ENCODE measurements at places on chromosomes 2 and 18.

- DNase-seq: no peak
These were observed 397.6 kb downstream of the ZNF521 start for GRCh38 chr18:24954341-24954740.

DNA sequence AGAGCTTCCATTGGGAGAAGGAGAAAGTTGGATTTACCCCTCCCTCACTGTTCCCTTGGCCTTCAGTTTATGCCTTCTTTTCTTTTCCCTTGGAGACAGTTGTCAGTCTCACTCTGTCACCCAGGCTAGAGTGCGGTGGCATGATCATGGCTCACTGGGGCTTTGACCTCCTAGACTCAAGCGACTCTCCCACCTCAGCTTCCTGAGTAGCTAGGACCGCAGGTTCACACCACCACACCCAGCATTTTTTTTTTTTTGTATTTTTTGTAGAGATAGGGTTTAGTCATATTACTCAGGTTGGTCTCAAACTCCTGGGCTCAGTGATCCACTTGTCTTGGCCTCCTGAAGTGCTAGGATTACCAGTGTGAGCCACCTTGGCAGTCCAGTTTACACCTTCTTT, 49.9 kb downstream of the SLC9A4 start:
- DNase-seq: no peak

- no peak for DNase-seq
These were observed 2.2 kb downstream of the HMSD start for GRCh38 chr18:63951302-63951705.

GRCh38 chr2:146890491-146890890, 954.3 kb upstream of the ACVR2A start:
- no peak for DNase-seq

GRCh38 chr18:621291-622043, 24.7 kb downstream of the CLUL1 start:
- no peak for DNase-seq

- no peak for DNase-seq
These were observed 105.9 kb upstream of the STPG4 start for GRCh38 chr2:47260971-47261370.

- DNase-seq: no peak
These were observed 586 bp downstream of the PDE11A start for GRCh38 chr2:178072000-178072382.

DNA sequence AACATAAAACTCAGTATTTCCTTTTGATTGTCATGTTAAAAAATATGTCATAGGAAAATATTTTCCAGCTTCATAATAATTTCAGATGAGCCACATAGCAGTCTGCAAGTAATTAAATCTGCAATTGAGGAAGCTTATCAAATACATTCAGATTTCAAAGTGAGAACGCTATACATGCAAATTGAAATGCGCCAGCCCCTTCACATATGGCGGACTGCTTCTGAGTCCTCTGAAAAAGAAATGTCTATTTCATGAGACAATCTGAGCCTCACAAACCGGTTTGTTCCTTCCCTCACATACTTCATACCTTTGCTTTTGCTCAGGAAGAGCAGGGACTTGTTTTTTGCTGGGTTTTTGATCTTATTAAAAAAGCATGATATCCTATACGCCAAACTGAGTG, 2.3 kb upstream of the DCDC2C start:
- no peak for DNase-seq

- no peak for DNase-seq
These were observed 114.8 kb downstream of the ATL2 start for GRCh38 chr2:38262069-38262871.

- DNase-seq: no peak
These were observed 118.3 kb upstream of the NETO1 start for GRCh38 chr18:72986103-72986502.

DNA sequence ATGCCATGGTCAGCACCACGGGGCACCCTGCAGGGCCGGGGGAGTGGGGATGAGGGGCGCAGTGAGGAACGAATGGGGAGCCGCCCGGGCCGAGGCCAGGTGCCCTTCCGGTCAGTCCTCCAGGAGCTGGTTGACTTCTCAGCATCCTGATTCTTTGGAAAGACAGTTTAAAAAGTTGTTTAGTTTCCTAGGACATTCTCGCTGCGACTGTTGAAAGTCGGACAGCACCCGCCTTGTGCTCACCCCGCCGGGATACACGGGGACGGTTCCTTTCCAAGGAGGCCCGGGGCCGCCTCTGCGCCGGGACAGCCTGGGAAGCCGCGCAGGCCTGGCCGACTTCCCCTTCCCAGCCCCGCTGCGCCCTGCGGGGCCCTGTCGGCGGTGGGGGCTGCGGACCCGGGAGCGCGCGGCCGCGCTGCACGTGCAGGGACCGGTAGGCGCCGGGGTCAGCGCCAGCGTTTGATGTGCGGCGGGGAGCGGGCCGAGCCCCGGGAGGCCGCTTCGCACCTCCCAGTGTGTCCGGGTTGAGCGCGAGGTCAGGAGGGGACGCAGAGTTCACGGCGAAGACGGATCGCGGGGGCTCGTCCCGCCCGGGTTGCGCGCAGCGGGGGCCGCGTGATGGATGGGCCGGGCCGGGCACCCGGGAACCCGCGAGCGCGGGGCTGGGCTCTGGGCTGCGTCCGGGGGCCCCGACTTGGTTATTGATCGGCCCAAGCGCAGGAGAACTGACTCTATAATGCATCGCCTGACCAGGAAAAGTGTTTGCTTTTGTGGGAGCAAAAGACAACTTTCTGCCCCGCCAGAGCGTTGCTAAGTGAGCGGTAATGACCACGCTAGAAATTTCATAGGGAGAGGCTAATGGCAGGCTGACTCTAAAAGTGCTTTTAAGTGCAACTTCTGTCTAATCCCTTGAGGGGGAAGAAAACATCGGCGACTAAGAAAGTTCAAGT, 28.0 kb upstream of the SMIM21 start:
- peak; percentile 47 for DNase-seq

DNA sequence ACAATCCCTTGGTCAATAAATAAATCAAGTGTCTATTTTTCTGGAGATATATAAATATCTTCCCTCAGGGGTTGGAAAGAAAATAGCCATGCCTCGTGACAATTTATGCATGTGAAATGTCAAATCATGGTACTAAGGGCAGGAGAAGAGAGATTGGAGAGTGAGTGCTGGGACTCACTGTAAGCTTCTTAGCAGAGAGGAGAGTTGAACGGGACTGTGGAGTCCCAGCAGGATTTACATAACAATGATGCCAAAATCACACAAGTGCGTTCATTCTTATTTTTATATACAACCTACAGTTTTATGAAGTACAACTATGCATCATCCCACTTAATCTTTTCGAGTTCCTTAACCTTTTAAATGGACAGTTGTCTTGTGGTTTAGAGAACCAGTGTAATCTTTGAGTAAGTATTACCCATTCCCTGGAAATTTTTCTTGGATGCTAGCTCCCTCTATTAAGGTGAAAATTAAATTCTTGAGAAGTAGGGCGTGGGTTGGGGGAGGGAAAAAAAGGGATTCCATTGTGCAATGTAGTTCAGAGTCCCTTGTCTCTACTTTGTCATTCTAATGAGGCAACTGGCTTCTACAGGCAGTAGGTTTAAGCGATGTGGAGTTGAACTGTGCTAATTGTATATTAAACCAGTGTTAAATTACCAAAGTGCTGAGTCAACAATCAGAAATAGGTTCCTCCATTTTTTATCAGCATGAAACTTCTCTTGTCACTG, 143.6 kb upstream of the EPHA4 start:
- DNase-seq: no peak

DNA sequence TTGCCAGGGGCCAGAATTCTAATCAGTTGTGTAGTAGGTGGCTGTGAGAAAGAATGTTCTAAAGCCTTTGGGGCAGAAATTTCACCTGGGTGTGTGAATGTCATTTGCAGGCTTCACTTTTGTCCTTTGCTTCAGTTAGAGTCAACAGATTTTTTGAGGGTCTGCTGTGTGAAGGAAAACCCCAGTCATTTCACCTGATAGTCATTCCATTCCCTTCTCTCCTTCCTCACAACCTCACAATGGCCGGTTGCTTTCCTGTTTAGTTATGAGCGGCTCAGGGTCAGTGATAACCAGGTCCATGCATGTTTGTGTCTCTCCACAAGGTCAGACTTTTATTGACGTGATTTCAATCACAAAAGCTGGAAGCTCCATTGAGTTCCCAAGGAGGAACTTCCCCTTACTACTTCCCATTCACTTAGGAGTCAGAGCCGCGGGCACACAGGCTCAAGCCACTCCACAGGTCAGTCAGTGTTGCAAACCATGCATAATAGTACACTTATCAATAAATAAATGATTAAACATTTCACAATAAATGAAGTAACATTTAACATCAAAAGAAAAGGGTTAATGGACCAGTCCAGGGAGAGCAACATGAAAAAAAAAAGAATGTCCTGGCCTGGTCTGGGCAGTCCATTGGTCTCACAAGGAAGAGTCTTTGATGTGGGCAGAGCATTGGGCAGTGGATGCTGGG, 74.3 kb downstream of the NPAS2 start:
- DNase-seq: no peak

DNA sequence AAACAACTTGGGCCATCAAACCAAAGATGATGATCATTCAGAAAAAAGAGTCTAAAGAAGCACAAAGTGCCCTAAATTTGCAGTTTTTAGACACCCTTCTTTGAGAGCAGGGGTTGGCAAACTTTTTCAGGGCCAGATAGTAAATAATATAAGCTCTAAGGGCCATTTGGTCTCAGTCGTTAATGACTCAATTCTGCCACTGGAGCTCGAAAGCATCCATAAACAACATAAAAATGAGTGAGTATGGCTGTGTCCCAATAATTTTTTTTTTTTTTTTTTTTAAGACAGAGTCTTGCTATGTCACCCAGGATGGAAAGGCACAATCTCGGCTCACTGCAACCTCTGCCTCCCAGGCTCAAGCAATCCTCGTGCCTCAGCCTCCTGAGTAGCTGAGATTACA, 152.3 kb downstream of the DTNB start:
- DNase-seq: no peak

DNA sequence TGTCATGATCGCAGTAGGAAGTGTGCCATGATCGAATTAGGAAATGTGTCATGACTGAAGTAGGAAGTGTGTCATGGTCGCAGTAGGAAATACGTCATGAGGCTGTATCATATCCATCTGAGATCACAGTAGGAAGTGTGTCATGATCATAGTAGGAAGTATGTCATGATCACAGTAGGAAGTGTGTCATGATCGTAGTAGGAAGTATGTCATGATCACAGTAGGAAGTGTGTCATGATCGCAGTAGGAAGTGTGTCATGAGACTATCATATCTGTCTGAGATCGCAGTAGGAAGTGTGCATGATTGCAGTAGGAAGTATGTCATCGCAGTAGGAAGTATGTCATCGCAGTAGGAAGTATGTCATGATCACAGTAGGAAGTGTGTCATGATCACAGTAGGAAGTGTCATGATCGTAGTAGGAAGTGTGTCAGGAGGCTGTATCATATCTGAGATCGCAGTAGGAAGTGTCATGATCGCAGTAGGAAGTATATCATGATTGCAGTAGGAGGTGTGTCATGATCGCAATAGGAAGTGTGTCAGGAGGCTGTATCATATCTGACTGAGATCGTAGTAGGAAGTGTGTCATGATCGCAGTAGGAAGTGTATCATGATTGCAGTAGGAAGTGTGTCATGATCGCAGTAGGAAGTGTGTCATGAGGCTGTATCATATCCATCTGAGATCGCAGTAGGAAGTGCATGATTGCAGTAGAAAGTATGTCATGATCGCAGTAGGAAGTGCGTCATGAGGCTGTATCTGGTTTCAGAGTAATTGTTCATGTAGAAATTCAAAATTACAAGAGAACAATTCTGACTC, 56.4 kb upstream of the NFATC1 start:
- no peak for DNase-seq

DNA sequence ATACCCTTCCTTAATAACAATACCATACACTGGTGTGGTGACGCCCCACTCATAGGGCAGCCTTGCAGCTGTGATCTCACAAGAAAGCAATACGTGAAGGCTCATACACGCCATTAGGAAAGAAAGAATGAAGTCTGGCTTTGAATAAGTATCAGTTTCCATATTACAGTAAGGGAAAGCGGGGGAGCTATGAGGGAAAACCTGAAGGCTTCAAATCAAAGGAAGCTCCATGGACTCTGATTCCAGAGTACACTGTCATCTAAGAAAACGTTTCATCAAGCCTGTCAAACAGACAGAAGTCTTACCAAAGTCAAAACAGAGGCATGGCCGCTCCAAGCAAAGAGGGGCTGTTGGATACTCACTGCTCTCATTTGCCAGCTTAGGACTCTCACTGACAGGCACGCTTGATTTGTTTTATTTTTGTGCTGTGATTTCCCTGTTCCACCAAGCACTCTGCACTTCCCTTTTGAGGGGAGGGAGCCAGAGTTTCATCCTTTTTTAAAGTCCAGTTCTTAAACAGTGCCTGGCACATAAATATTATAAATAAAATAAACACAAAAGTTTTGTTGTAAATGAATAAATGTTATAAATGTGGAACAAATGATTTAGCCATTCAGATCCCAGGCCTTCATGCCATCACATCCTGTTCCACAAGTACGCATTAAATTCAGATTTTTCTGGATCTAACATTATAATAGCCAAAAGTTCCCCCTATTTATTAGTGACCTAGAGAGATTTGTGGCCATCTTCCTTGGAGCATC, 221.2 kb downstream of the PIEZO2 start:
- DNase-seq: no peak

DNA sequence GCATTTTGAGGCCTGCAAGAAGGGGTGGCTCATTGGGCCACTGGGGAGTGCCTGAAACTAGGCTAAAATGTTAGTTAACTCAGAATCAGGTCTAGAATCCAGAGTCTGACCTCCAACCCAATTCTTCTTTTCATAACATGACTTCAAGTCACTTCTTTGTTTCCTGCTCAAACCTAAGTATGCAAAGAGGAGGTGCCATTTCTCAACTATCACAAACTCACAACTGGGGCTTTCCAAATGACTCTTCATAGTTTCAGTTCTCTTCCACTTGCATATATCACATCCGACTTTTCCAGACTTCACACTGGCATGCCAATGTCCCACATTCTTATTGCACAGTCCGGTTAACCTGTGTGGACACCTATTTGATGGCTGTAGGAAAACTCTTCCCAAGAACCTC, 211.6 kb downstream of the TCF4 start:
- DNase-seq: no peak

DNA sequence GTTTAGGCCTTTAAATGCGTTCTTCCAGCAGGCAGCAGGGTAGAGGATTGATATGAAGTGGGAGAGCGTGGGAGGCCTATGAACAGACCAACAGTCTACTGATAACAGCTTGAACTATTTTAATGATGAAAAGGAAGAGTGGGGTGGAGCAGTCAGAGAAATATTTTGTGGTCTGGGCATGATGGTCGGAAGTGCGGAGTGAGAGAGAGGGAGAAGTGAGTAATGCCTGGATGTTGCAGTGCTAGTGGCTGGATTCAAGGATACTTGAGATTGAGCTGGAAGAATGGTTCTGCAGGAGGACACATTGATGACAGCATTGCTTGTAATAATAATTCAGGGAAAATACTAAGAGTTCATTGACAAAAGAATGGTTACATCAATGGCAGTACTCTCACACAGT, 151.0 kb upstream of the DAPL1 start:
- DNase-seq: no peak

DNA sequence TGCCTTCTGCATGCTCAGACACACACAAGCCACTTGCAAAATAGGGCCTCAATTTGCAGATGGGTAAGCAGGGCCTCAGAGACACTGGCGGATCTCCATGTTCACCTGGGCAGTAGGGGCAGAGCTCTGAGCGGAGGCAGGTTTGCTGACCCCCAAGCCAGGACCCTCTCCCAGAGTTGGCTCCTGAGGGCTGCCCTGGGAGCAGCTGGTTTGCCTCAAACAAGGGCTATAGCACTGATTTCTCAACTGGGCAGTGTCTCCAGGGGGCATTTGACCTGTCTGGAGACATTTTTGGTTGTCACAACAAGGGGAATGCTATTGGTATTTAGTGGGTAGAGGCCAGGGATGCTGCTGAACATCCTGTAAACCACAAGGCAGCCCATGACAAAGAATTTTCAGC, 11.6 kb downstream of the GLI2 start:
- no peak for DNase-seq
